ENCODE measurements at places on chromosomes 6 and 20.

DNA sequence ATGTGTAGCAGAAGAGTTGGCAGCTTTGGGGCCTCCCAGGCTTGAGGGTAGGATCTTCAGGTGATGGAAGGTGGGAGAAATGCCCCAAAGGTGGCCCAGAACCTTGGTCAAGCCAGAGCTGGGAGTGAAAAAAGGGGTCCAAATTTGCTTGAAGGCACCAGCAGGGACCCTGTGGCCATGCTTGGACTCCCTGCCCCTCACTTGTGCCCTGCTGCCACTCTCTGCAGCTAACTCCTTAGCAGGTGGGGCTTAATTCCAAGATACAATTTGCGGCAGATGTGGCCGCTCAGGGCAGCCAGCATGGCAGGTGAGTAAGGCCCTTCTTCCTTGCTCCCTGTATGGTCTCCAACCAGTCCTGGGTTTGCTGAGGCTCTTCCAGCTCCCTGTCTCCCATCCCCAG is 285.0 kb upstream of the RNF24 start:
- no peak for DNase-seq

- peak; percentile 51 for DNase-seq
Measured at GRCh38 chr6:106702451-106703110, 73.2 kb downstream of the QRSL1 start.

GRCh38 chr6:87660226-87660911 is 41.7 kb downstream of the AKIRIN2 start:
- no peak for DNase-seq

- DNase-seq, result no peak
Measured at GRCh38 chr6:20340068-20340848, 61.4 kb upstream of the E2F3 start.

- DNase-seq, result no peak
Measured at GRCh38 chr6:140987364-140988155, 1145.2 kb upstream of the GJE1 start.

GRCh38 chr20:50015993-50016770 is 33.4 kb downstream of the SNAI1 start:
- no peak for DNase-seq

DNA sequence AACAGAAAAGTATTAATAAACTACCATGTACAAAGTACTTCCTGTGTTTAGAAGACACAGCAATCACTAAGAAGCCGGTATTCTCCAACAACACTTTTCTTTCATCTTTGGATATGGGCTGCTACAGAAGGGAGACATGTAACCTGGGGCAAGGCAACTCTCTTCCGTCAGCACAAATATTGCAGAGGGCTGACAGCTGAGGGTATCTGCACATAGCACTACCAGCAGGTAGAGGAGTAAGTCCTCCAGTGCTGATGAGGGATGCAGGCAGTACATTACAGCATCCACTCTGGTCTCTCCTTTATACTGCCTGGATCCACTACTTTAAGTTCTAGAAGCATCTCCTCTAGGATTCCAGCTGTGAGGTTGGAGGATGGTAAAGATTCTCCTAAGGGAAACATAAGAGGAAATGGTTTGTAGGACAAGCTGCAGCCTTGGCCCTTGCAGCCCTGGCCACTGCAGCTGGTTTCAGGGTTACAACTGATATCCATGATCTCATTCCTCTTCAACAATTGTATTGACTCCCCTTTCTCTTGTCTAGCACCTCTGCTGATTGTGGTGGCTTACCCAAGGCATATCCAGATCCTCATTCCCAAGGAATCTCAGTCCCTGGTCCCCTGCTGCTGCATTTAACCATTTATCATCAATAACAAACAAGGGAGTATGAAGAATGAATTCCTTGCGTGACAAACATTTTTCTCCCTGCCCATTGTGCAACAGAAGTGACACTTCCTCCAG is 110.7 kb upstream of the ADGRF1 start:
- DNase-seq, result no peak

GRCh38 chr20:24672886-24673677 is 203.7 kb downstream of the SYNDIG1 start:
- DNase-seq, result no peak

DNA sequence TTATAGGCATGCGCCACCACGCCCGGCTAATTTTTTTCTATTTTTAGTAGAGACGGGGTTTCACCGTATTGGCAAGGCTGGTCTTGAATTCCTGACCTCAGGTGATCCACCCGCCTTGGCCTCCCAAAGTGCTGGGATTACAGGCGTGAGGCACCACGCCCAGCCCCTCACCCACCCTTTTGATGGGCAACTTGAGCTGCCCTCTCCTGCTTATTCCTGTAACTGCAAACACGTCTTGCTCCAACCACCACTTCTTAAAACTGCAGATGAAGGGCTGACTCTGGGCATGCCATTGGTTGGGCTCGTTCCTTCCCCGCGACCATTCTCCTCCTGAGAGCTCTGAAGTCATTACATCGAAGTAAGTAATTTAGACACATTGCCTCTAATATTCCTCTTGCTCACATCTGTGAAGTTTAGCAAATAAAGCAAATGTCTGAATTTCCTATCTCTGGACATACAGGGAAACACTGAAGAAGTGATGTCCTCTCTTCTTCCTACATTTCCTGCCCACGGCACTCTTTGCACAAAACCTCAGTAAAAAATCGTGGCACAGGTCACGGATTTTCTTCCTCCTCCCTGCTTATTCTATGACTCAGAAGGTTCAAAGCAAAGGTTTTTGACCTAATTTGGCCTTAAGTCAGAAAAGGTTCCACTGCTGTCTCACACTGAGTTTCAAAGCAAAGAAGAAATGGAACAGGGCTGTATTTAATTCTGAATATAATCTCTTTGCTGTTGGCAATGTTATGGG is 117.5 kb downstream of the GMPR start:
- DNase-seq, result no peak

GRCh38 chr6:17877196-17877894 is 110.1 kb downstream of the KIF13A start:
- DNase-seq, result no peak

- no peak for DNase-seq
Measured at GRCh38 chr6:39153766-39154397, 38.9 kb upstream of the SAYSD1 start.

DNA sequence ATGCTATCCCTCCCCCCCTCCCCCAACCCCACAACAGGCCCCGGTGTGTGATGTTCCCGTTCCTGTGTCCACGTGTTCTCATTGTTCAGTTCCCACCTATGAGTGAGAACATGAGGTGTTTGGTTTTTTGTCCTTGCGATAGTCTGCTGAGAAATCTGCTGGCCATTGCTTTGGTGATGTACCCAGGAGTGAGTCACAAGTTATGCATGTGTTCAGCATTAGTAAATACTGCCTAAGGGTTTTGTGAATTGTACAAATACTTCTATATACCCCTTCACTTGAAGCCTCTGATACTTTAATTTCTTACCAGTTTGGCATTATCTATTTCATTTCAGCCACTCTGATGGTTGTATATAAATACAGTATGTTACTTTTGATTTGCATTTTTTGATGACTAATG is 711.3 kb upstream of the GJE1 start:
- DNase-seq, result no peak

DNA sequence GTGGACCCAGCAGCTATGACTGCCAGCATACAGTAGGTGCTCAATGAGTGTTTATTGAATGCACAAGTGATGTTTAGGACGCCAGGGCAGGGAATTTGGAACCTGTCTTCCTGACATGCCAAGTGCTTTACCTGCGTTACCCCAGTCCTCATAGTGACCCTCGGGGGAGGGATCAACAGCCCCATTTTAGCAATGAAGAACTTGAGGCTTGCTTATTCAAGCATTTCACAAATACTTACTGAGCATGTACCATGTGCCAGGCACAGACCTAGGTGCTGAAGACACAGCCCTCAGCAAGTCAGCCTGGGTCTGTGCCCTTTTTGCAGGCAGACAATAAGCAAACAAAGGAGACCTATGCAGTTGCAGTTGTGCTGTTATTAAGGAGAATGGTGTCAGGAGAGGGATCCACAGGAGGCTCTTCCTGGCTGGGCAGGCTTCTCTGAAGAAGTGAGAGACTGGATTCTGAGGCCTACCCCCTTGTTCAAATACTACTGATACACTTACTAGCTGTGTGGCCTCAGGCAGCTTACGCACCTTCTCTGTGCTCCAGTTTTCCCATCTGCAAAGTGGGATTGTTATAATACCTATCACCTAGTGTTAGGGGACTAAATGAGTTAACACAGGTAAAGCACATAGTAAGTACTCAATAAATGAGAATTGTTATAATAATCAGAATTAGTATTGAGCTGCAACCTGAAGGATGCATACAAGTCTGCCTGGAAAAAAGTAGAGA is 39.8 kb downstream of the TTLL9 start:
- no peak for DNase-seq

GRCh38 chr6:70289299-70289698 is 13.6 kb downstream of the COL9A1 start:
- no peak for DNase-seq

DNA sequence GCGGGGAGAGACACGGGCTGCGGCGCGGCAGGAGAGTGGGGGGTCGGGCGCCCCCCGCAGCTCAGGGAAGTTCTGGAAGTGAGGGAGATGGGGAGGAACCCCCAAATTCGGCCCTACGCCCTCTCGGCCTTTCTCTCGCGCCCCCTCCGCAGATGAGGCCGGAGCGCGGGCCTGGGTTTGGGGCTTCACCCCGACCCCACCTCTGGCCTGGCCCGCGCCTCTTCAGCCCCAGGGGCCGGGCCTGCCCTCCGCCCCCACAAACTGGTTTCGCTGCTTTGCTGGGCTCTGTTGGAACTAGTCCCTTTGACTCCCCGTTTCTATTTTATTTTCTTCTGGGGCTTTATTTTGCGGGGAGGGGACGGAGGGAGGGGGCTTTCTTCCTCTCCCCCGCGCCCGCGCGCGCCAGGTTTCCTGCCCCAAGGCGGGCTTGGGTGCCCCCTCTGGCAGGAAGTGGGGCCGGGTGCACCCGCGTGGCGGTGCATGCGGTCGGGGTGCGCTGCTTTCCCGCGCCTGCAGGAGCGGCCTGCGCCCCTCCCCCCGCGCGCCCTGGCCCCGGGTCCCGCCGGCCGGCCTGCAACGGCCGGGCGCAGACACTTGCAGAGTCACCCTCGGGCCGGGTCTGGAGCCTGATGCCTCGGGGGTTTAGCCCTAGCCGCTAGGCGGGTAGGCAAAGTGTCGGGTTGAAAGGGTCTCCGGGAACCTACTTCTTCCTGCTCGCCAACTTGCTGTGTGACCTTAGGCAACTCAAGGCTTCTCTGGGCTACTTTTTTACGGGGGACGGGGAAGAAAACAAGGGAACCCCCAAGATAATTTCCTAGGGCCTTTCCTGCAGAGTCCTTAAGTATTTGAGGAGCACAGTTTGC is 1.3 kb downstream of the HMGA1 start:
- DNase-seq, result peak; percentile 85

GRCh38 chr6:114611696-114612095 is 268.9 kb upstream of the HS3ST5 start:
- no peak for DNase-seq

DNA sequence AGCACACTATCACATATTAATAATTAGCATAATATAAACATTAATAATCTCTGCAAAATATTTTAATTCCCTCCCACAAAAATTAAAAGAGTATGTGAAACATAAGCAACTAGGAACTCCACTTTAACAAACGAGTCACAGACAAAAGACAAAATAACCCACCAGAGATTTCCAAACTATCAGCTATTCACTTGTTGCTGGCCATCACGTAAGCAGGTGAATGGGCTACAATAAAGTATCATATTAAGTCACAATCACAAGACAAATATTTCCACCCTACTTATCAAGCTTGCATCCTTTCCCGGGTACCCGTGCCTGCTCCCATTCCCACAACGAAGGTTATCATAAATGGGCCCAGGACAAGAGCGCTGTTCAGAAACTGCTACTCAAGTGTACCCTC is 2.5 kb downstream of the HDAC2 start:
- DNase-seq, result no peak

DNA sequence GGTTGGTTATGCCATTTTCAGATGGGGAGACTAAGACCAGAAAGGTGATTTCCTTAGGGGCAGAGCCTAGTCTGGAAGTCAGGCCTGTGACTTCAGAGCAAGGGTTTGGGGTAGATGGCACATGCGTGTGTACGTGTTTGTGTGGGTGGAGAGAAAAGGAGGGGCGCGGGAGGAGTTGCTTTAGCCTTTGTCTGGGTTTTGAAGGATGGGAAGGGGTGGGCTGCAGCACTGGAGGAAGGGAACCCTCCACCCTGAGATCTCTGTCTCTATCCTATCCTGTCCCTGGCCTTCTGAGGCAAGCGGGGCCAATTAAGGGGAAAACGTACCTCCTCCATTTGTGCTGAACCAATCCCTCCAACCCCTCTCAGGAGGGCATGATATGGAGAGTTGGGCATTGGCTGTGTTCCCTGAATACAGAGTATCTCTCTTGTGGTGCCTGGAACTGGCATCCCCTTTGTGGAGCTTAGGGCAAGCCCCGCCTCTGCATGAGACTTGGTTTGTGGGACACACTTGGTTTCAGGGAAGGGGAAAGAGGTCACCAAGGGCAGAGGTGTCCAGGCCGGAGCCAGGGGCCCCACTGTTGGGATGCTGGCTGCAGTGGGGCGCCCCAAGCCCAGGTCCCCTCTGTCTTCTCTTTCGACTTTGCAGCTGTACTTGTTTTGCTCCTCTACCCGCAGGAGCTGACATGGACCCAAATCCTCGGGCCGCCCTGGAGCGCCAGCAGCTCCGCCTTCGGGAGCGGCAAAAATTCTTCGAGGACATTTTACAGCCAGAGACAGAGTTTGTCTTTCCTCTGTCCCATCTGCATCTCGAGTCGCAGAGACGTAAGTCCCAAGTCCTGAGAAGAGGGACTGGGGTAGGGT is at the start of gene DBNDD2:
TSS of gene DBNDD2 (plus strand) at position 507 of the 863 bp plus-strand sequence. CDS start at position 686, 179 bp downstream.
- no peak for DNase-seq

- DNase-seq, result no peak
Measured at GRCh38 chr20:34220561-34220960, 20.7 kb upstream of the ASIP start.

GRCh38 chr6:14194483-14194882 is 76.9 kb downstream of the CD83 start:
- no peak for DNase-seq

DNA sequence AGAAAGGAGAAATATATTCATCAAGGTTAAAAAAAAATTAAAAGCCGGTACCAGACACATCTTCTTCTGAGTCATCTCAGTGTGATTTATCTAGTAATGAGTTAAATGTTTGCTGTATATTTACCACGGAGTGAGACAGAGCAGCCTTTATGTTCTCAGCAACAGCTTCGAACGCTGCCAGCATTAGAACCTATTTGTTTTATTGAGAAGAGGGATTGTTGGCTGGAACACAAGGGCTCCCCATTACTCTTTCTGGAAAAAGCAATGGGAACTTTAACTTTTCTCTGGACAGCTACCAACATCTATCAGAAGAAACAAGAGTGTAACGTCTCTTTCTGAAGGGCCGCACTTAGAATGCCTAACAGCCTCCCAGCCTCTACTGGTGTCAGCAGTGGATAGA is 105.3 kb upstream of the TAB2 start:
- DNase-seq, result no peak

GRCh38 chr6:148455674-148456558 is 113.3 kb downstream of the SASH1 start:
- no peak for DNase-seq

DNA sequence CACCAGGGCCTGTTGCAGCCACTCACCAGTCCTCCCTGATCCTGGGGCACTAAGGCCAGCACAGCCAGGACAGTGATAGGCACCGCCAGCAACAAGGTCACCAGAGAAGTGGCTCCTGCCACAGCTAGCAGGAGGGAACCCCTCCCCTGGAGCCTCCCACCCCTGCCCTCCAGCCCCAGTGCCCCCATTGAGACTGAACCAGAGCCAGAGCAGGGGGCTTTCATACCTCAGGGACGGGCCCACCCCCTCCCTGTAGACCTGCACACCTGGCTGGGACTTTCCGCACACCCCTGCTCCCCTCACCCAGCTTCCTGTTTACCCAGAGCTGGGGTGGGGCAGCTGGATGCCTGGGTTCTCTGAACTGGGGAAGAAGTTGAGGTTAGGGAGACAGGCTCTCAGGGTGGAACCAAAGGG is at the start of gene LTB:
TSS of gene LTB (minus strand) at position 195 of the 414 bp plus-strand sequence. CDS start at position 188, 7 bp downstream.
- no peak for DNase-seq

- peak; percentile 85 for DNase-seq
Measured at GRCh38 chr6:42452171-42453030, 675 bp upstream of the TRERF1 start.
